ENCODE measurements at places on chromosomes 6 and 20. TPM values are rescaled to one million over a fixed set of nuclear protein-coding genes. Genes with fewer than 3 reads are reported as not detected.

- no peak for DNase-seq
- no peak overlapping the region for H3K4me3 ChIP-seq
- no peaks in the 10 kb centered on the region for H3K27me3 ChIP-seq
- peaks cover 5% of the 10 kb centered on the region for H3K4me1 ChIP-seq
These were observed 28.4 kb downstream of the TFEB start for GRCh38 chr6:41706876-41707564.

GRCh38 chr20:6711951-6712649, 55.4 kb upstream of the BMP2 start:
- DNase-seq: no peak
- H3K36me3 ChIP-seq: no peaks in the 10 kb centered on the region
- H3K4me3 ChIP-seq: no peak overlapping the region
- H3K4me1 ChIP-seq: peaks cover 34% of the 10 kb centered on the region
- H3K27ac ChIP-seq: no peak overlapping the region

GRCh38 chr6:28371706-28372451, 22.1 kb downstream of the ZKSCAN3 start:
- DNase-seq: no peak
- no peaks in the 10 kb centered on the region for H3K27me3 ChIP-seq
- H3K4me3 ChIP-seq: no peak overlapping the region
- peaks cover 8% of the 10 kb centered on the region for H3K36me3 ChIP-seq

GRCh38 chr20:50957276-50957675, 1.1 kb downstream of the DPM1 start:
- no peaks in the 10 kb centered on the region for H3K27me3 ChIP-seq
- peak overlapping the region; percentile 99 for H3K27ac ChIP-seq
- no peak for DNase-seq
- peak overlapping the region; percentile 75 for H3K4me3 ChIP-seq
- H3K4me1 ChIP-seq: peaks cover 14% of the 10 kb centered on the region

The C6orf141 gene
- not detected for total RNA-seq

The ERVFRD-1 gene
- total RNA-seq: not detected

The NKAPL gene
- not detected for total RNA-seq

The EDEM2 gene
- total RNA-seq: 12.1 TPM

All from SJSA1 (cell line).